C1 segment of cervical spinal cord (tissue), 14 donors: ENCODE measurements at places on chromosomes 6 and 20.

GRCh38 chr6:3876101-3876500 lies 26.9 kb downstream of the FAM50B start:
- DNase-seq = no peak

DNA sequence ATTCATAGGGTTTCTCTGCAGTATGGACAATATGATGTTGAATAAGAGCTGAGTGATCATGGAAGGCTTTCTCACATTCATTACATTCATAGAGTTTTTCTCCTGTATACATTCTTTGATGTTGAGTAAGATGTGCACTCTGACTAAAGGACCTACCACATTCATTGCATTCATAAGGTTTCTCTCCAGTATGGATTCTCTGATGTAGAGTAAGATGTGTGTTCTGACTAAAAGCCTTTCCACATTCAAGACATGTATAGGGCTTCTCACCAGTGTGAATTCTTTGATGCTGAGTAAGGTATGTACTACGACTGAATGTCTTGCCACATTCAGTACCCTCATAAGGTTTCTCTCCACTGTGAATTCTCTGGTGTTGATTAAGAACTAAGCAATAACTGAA lies 29.3 kb upstream of the ZNF391 start:
- no peak for DNase-seq

DNA sequence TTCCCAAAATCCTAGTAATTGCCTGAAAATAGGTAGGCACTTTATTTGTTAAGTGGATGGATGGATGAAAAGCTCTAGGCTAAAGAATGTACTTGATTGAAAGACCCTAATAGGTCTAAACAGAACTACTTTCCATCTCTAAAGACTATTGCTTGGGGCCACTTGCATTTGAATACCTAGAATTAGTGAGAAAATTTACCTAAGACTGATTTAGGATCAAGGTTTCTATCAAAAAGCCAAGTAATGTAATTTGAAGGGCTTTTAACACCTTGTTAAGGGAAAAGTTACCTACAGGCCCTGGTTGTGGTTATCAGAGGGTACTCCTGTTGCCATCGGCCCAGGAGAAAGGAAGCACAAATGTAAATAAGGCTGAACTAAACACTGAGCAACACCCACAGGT lies 580.7 kb downstream of the LMBRD1 start:
- no peak for DNase-seq

- no peak for DNase-seq
Measured at GRCh38 chr6:100761841-100762240, 119.3 kb downstream of the ASCC3 start.

DNA sequence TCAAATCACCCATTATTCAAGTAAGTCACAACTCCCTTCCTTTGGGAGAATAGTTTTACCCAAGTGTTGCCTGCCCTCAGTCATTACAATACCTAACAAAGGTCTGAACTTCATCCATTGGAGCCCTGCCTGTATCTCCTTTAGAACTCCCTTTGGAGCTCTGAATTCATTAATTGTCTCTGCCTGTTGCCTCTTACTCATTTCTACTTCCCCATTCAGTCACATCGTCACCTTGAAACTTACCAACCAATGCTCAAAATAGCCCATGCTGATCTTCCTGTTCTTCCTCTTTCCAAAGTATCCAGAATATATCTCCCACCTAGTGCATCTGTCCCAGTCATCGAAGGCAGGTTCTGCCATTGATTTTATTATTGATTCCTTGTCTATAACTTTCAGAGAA lies 120.7 kb upstream of the ADGRF1 start:
- DNase-seq = no peak

DNA sequence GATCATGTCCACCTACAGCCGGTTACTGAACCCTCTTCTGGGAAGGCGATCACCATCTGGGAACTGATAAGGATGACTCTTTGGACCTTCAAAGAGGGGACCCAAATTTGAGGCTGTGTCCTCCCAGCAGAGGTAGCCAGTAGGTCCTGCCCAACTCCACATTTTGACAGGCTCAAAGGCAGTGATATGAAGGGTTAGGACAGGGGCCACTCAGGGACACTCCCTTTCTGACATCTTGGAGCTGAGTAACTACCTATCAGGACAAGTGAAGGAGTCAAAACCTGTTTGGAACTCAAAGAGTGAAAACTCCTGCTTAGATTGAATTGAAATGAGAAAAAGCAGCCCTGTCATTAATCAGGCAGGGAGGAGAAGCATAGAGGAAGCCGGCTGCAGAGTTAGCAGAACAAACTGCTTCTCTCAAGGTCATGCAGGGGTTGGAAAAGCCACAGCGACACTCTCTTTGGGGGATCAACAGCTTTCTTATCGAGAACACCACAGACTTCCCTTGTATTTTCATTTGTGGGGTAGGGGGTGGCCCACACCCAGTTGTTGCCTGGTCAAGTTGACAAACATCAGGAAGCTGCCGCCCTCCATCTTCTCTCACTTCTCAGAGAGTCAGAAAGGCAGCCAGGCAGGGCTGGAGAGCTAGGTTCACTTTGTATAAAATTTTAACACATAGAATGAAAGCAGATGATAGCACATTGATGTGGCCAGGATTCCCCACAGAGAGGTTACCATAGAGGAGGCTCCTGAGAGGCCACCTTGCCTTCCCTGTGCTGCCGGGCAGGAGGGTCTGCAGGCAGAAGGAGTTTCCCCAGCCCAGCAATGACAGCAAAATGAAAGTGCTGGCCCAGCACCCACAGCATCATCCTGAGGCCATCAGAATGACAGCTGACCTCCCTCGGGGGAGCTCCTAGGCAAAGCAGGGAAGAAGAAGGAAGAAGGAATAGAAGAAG lies 47.6 kb downstream of the AGPAT4 start:
- DNase-seq = no peak

- no peak for DNase-seq
Measured at GRCh38 chr20:58694241-58695083, 1.9 kb downstream of the NPEPL1 start.

- no peak for DNase-seq
Measured at GRCh38 chr6:79737172-79737571, 106.0 kb downstream of the SH3BGRL2 start.
